CD4-positive, alpha-beta T cell treated with Interleukin-6 for 4 hours (primary cell): ENCODE measurements at places on chromosomes 5 and 9.

DNA sequence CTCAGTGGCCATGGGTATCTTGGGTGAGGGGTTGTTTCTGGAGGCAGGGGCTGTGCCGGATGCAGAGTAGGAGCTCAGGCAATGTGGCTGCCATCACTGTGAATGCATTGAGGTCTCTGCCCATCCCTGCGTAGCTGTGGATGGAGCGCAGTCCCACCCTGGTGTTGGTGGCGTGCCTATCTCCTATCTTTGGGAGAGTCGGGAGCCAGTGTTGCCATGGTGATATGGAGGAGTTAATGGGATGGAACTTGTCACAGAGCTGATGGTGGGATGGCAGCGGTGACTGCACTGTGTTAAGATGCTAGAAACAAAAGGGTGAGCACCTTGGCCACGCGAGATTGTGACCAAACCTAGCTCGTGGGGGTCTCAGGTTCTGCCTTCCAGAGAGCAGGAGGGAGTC is 197.3 kb downstream of the MELK start:
- no peak for DNase-seq

- DNase-seq = no peak
Measured at GRCh38 chr5:116880601-116881000, 306.0 kb upstream of the SEMA6A start.

DNA sequence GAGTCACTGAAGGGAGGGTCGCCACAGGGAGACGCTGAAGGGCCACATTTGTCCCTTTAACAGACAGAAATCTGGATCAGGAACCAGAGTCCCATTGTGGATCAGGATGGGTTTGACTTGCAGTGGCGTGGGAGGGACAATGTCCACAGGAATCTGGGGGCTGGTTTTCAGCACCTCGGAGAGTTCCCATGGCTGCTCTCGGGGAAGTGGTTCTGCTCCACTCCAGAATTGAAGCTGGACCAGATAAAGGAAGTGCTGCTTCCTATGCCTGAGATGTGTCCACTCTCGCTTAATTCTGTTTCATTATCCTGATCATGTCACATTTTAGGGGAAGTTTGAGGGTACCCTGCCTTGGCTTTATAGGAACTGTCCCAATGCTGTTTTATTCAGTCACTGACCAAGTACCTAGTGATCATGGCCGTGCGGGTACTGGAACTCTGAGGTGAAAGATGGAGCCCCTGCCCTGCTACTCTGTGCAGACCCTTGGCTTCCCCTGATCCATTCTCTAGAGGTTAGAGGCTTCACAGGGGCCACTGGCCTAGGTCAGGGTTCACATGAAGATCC is 28.7 kb downstream of the ENHO start:
- DNase-seq = peak; percentile 30

DNA sequence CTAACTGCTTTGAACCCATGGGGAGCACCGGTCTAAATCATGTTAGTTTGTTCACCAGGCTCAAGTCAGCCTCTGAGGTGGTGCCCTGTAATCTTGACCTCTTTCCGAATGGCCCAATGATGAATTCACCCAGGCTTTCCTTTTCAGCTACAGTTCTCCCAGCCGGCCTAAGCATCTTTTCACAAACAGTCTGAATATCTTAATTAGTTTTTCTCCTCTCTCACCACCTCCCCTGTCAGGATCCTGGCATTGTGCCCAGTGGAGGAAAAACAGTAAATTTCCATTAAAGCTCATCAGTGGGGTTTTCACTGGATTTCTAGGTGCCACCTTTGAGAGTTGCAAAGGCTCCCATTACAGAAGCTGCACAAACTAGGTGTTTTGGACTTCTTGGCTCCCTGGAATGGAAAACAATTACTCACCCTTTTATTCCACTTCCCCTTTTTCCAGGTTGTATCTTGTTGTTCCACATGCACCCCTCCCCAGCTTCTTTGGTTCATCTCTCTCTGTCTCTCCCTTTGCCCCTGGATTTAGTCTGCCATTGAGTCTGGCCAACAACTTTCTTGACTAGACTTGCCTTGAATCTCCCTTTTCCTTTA is 69.4 kb upstream of the ADAMTSL1 start:
- no peak for DNase-seq

- no peak for DNase-seq
Measured at GRCh38 chr5:14557791-14558415, 23.7 kb upstream of the OTULINL start.

DNA sequence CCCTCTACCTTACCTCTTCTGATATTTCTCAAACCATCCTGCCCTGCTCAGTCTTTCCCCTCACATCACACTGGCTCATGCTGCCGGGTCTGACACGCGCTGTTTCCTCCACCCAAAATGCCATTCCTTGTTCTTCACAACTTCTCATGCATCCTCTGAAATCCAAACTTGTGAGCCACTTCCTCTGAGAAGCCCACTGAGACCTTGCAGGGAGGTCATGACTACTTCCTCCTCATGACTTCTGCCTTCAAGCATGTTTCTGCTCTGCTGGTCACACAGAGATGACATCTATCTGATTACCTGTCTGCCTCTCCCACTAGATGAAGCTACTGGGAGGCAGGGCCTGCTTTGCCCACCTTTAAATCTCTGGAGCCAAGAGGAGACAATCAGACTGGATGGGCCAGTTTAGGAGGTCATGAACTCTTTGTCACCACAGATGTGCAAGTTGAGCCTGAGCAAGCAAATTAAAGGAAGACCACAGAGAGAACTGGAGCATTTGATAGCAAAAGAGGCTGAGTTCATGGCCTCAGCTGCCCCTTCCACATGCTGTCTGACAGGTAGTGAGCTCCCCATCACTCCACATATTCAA is 119.8 kb upstream of the TBC1D2 start:
- no peak for DNase-seq

- DNase-seq = peak; percentile 80
Measured at GRCh38 chr9:93143830-93144530, 9.9 kb upstream of the NINJ1 start.

GRCh38 chr5:23332650-23333251 is 174.7 kb upstream of the PRDM9 start:
- no peak for DNase-seq

GRCh38 chr9:69500896-69501295 is 171.3 kb downstream of the APBA1 start:
- DNase-seq = no peak

- no peak for DNase-seq
Measured at GRCh38 chr9:121295662-121296191, 27.8 kb downstream of the GSN start.

DNA sequence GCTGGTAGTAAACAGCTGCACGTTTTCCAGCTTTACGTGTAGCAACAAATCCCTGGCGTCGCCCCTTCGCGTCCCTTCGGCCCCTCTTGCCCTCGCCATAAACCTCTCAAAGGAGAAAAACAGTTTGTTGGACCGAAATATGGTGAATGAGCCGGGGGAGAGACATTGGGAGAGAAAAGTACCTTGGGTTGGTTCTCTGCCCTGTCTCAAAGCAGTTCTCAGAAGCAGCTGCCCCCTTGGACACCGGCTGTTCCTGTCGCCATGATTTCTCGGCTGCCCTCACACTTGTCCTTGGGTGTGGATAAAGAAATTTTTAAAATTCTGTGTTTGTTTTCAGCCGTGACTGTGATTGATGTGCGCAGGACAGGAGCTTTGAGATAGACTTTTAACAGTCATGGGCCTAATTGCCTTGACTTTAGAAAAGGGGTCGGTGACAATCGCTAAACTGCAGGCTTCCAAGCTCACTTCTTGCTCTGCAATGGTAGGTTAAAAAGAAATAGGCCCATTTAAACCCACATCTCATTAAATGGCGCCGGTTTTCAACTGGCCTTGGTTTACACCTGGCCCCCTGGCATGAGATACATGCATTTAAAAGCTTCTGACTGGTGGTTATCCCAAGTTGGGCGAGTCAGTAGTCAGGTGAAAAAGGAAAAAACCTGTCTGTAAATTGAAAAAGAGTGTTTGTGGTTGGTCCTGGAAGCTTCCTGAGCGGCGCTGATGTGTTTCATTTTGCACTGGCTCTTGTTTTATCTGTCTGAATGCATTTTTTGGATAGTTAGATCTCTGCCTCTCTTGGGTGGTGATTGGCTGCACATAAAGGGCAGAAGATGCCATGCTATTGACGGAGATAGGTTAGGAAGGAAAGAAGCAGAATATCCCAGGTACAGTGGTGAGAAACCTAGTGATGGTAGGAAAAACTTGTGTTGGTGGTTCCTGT is 983 bp downstream of the RCL1 start:
- DNase-seq = peak; percentile 12

DNA sequence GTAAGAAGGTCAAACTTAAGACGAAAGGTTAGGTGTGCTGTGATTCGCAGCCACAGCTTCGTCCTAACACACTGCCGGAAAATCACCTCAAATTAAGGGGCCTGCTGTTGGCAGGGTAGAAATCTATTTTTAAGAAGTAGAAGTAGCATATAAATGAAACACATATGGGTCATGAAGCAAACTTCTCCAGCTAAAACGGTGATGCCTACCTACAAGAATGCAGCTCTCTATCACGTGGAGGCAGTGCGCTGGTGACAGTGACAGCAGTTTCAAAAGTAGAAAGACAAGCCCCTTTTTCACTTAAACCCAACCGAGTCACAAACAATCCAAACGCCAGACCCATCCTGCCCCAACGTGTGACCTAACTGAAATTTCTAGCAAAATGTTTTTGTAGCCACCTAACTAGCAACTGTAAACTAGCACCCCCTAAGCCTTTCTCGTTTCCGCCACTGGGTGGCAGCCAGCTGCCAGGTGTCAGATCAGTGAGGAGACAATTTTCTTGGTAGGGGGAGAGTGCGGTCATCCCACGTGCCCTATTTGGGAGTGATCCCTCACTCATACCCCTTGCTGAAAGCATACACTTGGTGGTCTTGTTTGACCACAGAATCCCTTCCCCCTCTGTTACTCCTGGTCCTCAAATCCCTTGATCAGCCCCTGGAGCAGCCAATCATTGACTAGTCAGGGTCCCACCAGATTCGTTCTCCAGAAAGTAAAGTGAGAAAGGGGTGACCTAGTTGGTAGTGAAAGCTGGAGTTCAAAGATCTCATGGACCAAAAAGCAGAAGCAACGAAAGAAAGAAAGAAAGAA is 71.8 kb upstream of the MAMDC2 start:
- DNase-seq = peak; percentile 35

GRCh38 chr5:63211448-63212132 is 633.0 kb downstream of the LRRC70 start:
- no peak for DNase-seq

GRCh38 chr5:121608826-121609225 is 242.9 kb upstream of the FTMT start:
- DNase-seq = no peak

DNA sequence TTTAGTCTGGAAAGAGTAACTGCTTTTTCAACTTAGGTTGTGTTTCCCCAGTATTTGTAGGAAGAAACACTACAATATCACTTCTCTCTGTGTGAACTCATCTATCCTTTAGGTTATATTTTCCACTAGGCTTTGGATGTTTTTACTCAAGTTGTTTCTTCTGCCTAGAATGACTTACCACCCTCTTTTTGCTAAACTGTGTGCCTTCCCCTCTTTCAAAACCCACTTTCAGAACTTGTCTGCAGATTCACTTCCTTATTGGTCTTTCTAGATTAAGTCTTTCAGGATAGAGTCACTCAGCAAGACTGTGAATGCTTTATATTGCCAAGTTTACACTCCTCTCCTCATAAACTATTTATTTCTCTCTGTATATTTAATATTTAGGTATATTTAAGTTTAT is 14.2 kb upstream of the CAST start:
- no peak for DNase-seq

- no peak for DNase-seq
Measured at GRCh38 chr9:129098328-129098727, 12.3 kb downstream of the CRAT start.

GRCh38 chr5:81326554-81326953 is 25.2 kb downstream of the ZCCHC9 start:
- no peak for DNase-seq

GRCh38 chr9:125103770-125104460 is 39.4 kb downstream of the SCAI start:
- no peak for DNase-seq

DNA sequence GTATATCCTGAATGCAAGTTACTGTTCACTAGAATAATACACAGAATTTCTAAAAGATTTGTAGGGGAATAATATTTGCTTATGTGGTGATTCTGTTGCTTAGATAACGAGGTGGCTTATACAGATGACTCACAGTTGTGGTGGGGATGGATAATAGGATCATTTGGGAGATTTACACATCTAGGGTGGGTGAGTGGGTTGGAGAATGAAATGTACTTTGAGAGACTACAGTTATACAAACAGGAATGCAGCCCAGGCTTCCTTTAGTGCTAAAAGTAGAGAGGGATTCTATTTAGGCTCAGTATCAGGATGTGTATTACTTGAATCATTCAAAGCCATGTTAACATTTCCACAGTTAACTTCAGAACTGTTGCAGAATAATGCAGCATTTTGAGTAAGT is 1.8 kb downstream of the CTXN3 start:
- no peak for DNase-seq

DNA sequence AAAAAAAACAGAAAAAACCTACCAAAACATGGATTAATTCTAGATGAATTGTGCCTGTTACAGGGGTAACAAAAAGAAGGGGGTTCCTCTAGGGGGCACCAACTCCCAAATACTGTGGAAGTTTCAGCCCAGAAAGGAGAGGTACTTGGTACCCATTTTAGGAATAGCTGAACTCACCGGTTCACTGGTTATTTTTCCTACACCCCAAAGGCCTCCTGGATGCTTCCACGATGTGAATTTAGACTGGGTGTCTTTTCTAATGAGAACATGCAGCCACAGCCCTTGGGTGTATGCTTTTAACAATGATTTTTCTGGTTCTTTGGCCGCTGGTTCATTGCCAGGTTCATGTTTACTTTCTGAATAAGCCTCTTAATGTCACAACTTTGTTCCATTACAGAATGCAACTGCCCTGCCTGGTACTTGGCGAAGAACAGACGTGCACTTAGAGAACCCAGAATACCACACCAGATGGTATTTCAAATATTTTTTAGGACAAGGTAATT is 46.7 kb downstream of the GARNL3 start:
- DNase-seq = peak; percentile 49

GRCh38 chr9:33924978-33925797 is 108.2 kb downstream of the UBE2R2 start:
- DNase-seq = peak; percentile 32

- no peak for DNase-seq
Measured at GRCh38 chr9:115808108-115808507, 345.5 kb upstream of the PAPPA start.

GRCh38 chr9:36320466-36320865 is 62.2 kb upstream of the GNE start:
- no peak for DNase-seq

DNA sequence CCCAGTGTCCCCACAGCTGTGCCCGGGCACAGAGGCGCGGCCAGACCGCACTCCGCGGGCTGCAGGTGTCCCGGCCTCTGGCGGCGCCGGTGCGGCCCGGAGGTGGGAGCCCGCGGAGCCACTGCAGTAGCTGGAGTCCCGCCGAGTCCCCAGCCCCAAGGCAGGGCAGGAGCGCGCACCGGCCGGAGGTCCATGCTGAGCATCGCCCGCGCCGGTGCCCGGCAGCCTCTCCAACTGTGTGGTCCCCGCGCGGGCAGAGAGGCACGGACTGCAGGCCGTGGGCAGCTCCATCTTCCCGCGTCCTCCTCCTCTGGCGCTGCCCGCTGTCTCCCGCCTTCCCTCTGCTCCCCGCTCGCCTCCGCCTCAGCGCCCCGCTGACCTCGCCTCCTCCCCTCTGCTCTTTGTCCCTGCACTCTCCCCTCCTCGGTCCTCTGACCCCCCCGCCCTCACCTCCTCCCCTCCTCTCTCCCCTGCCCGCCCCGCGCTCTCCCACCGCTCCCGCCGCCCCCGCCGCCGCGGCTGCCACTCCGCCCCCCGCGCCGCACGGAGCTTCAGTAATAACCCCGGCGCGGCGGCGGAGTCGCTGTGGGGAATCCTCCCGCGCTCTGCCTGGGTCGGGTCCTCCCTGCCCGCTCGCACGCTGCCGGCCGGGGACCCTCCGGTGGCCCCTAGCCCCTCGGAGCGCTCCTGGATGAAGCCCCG is at the start of gene ADAMTS16:
Gene ADAMTS16, plus strand, starts transcription at position 554 of the 702 bp plus-strand sequence. Its CDS starts 138 bp downstream, at position 692.
- no peak for DNase-seq
